Right renal pelvis (tissue), 4 donors: ENCODE measurements at places on chromosomes 3 and 15.

DNA sequence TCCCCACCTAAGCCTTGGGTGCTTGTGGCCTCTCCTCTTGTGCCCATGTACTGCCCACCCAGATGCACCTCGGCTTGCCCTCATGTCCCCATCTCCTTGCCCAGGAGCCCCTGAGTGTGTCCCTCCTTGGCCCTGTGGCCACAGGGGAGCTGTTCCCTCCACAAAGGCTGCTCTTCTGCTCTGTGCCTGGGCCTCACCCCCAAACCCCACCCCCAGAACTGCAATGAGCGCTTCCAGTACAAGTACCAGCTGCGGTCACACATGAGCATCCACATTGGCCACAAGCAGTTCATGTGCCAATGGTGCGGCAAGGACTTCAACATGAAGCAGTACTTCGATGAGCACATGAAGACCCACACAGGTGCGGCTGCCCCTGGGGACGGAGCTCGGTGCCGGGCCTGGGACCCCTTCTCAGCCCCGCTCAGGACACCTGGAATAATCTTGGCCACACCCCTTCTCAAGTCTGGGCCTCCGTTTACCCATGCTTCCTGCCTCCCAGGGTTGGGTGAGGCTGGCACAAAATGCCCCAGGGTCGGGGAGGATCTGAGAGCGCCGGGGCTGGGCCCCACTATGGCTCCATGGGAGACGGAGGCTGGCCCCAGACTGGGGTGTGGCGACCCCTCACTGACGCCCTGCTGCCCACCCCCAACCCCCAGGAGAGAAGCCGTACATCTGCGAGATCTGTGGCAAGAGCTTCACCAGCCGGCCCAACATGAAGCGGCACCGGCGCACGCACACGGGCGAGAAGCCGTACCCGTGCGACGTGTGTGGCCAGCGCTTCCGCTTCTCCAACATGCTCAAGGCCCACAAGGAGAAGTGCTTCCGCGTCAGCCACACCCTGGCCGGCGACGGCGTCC, 10.3 kb downstream of the ZBTB47 start:
- DNase-seq: no peak

DNA sequence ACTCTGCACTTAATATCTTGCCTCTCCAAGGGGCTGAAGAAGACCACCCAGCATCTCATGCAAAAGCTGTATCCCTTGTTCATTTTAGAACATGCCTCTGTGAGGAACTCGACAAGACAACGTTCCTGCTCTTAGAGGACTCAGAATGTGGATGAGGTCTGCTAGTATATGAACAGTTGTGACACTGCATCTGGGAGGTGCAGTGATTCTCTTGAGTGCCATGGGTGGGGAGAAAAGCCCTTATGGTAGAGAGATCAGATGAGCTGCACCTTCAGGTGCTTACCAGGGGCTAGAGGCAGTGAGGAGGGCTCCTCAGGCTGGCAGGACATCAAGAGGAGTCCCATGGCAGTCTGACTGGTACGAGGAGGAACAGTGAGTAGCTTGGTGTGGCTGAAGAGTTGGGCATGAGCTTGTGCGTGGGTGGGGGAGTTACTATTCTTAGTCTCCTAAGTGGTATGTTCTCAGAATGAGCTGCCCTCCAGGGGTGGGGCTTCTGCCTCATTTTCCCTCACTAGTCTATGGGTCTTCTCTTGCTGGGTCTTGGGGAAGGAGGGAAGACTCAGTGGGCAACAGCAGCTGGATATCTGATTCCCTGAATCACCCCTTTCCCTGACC, 56.7 kb upstream of the ATP2B2 start:
- no peak for DNase-seq

- no peak for DNase-seq
These were observed 2.1 kb upstream of the PRR20G start for GRCh38 chr3:127289706-127290575.

GRCh38 chr3:111087924-111088469, 16.4 kb downstream of the NECTIN3 start:
- no peak for DNase-seq

- DNase-seq: no peak
These were observed 24.0 kb downstream of the STX19 start for GRCh38 chr3:94004301-94004910.

DNA sequence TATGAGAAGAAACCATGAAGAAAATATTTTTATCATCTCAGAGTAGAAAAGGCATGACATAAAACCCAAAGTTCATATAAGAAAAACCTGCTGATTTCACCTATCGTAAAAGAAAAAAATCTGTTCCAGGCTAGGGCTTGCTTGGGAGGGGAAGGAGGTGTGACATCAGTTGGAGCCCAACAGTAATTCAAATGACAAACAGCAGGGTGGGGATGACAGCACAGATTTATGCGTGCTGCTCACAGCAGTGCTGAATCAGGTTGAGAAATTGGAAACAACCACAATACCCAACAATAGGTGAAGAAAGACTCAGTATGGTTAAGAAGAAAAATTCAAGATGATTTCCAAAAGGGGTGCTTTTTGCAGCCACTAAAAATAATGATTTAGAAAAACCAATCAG, 172.4 kb downstream of the PDE8A start:
- no peak for DNase-seq

- no peak for DNase-seq
These were observed 48.4 kb downstream of the SLC2A2 start for GRCh38 chr3:170977949-170978745.

DNA sequence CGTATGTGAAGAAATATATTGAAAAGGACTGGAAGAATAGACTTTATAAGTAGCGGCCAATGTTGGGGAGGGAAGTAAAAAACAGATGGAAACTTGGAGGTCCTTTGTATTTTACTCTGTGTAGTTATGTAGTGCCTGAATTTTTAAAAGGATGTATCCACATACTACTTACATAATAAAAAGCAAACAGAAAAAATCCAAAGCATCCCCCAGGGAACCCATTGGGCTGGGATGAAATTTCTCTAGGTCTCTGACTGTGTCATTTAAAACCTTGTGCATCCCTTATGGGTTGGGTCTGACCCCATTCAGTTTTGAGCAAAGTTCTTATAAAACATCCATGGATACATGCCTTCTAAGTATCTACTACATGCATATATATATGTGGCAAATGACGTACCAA, 141.1 kb downstream of the NR1D2 start:
- DNase-seq: no peak

DNA sequence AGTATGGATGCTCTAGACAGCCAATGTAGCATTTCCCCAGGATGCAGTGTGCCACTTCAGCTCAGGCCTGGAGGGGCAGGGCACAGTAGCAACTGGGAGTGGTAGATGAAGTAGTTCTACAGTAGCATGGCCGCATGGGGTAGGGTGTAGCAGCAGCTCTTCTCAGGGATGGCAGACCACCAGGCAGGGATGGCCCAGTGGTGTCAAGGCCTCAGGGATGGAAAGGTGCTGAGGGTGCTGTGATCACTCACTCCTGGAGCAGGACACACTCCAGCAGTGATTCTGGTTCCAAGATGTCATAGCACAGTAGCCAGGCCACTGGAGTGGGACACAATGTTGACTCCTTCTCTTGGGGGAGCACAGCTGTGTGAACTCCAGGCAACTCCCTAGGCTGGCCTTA, 210.9 kb upstream of the LYSMD4 start:
- DNase-seq: no peak

DNA sequence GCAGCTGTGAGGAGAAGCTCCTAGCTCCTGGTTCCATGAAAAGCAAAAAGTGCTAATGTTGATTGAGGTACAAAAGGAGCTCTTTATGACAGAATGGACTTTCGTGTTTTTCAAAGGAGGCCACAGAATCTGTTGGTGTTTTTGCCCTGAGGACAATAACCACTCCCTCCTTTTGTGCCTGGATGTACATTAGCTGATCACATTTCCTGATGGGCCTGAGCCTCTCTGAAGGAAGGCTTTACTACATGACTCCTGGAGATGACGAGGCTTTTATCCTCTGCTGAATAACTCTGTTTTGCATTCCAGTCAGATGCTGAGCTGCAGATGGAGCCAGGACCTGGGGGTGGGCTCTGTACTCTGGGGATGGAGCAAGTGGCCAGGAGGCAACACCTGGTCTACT, 301.9 kb downstream of the CACNA2D3 start:
- DNase-seq: no peak

GRCh38 chr3:14209581-14210289, 31.1 kb downstream of the LSM3 start:
- DNase-seq: no peak

DNA sequence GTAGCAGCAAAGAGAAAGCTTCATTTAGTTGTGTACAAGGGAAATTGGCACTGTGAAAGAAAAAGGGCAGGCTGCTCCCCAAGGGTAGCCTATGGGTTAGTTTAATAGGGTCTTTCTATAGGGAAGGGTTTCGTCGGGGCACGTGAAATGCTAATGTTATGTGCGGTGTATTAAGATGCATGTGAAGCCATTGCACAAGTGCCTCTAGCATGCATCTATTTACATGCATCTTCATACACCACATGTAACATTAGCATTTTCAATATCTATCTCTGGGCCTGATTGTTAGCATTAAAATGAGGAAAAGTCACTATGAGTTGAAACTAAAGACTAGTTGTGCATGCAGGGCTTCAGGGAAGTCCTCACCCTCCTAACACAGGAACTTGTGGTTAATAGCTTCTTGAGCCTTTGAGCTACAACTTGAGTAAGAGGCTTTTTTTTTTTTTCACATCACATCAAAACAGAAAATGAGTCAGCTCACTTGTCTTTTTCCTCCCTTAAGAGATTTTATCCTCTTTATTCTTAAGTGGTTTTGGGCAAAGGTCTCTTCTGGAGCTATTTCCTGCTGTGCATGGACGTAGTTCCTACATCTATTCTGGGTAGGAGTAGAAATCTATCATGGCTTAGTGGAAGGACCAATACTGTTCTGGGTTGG, 613.4 kb downstream of the ZPLD1 start:
- DNase-seq: no peak

DNA sequence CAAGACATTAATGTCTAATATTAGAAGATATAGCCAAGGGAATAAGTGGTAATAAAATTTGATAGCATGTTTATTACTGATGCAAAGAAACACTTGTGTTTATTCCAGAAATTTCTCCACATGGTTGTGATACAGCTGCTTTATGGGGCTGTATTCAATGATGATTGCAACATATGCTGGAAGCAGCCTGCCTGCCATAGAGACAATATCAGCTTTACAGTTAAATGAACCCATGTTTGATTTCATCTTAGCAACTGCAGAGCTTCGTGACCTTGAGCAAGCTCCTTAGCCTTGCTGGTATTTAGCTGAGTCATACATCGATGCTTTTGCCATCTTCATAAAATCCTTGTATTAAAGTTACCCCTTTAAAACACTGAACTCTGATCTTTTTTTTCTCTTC, 168.1 kb upstream of the STAC start:
- no peak for DNase-seq

DNA sequence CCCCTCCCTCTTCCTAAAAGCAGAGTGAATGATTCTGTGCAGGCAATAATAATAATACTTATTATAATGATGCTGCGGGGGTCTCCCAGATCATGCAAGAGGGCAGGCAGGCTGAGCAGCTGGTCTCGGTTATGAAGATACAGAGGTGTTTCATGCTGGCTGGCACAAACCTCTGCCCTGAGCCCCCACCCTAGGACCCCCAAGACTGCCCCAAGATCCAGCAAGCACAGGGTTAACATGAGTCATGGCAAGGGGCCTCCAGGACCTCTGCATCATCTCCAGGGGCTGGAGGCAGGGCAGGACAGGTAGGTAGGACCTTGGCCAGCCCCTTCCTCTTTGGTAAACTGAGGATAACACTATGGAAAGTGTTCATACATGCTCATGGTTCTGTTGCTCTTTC, 2.7 kb downstream of the MGLL start:
- DNase-seq: no peak

DNA sequence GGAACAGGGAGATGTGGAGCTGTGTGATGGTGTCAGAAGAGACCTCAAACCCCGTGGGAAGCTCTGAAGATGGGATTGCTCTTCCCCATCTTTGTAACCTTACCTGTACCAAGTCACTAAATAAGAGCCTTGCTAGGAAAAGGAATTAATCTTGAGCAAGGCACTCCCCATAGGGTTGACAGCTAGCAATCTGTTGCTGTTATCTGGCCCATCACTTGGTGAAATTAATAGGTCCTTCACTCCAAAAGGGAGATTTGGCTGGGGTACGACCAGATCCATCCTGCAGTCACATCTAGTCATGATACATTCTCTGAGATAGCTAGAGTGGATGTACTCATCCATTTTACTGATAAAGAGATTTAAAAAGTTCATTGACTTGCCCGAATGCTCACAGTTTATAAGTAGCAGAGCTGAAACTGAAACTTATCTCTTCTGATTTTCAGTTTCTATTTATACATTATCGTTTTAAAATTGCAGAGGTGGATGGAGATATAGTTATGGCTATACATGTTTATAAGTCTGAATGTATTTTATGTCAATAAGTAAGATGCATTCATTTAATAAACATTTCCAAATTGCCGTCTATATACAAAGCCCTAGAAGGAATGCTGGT, 299.1 kb upstream of the MCTP2 start:
- DNase-seq: no peak

DNA sequence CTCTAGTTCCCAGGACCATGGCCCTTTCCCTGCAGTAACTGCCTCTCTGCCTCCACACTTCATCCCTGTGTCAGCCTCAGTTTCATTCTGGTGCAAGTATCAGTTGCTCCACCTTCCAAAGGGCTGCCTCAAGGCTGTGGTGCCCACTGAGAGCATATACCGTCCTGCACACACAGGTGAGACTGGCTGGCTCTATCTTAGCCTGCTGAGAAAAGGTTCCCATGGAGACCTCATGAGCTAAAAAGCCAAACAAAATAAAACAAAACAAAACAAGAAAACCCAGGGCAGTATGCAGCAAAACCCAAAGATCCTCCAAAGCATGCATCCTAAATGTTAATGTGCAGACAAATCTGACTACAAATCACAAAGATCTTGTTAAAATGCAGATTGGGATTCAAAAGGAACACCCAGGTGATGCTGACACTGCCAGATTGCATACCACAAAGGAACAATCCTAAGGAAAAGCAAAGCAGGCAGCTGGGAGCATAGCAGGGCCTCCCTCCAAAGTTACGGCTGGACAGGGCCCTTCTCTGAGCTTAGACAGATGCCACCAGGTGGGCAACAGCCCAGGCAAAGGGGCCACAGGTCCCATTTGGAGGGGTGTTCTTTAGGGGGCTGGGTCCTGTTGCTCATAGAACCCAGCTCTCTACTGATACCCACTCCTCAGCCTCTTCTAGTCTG, 76.3 kb upstream of the SLCO2A1 start:
- no peak for DNase-seq

DNA sequence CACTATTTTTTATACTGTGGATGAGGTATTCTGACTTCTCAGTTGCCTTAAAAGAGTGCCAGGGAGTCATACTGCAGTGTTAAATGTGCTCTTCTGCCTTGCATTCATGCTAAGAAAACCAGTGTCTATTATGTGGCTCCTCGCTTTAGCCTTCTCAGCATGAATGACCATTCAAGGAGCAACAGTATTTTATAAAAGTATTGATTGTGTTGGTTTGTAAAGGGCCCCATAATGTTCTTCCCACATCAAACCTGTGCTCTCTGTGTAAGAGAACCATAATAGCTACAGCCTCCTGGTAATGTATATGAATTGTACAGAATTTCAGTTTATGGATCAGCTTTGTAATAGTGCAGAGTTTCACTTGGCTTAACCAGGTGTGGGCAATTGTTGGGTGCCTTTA, 316.4 kb downstream of the CNTN4 start:
- no peak for DNase-seq

- no peak for DNase-seq
These were observed 47.6 kb downstream of the RHCG start for GRCh38 chr15:89448825-89449224.
